ENCODE measurements at places on chromosomes 7 and 10. TPM values are rescaled to one million over a fixed set of nuclear protein-coding genes. Genes with fewer than 3 reads are reported as not detected.

The CYP3A4 gene
- 10.0 TPM for total RNA-seq

- no peak for DNase-seq
Measured at GRCh38 chr10:62559481-62560200, 185.5 kb downstream of the ZNF365 start.

- no peak for DNase-seq
Measured at GRCh38 chr7:114140561-114140960, 221.8 kb upstream of the PPP1R3A start.

- DNase-seq, result no peak
Measured at GRCh38 chr7:22277375-22277774, 79.6 kb downstream of the RAPGEF5 start.

DNA sequence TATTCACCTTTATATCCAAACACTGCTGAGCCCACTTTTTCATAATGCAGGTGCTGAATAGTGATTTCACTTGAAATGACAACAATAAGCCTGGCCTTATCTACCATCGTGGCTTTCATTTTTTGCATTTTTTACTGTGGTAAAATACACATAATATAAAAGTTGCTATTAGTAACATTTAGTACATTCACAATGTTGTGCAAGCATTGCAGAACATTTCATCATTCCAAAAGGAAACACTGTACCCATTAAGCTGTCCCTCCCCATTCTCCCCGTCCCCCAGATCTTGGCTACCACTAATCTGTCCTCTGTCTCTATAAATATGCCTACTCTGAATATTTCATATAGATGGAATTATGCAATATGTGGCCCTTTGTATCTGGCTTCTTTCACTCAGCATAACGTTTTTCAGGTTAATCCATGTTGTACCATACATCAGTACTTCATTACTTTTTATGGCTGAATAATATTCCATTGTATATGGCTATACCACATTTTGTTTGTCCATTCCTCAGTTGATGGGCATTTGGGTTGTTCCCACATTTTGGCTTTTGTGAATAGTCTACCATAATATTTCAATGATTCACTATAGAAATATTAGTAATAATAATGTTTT lies 68.5 kb upstream of the ARID5B start:
- no peak for DNase-seq

The MSMB gene
- total RNA-seq, result 5.6 TPM

DNA sequence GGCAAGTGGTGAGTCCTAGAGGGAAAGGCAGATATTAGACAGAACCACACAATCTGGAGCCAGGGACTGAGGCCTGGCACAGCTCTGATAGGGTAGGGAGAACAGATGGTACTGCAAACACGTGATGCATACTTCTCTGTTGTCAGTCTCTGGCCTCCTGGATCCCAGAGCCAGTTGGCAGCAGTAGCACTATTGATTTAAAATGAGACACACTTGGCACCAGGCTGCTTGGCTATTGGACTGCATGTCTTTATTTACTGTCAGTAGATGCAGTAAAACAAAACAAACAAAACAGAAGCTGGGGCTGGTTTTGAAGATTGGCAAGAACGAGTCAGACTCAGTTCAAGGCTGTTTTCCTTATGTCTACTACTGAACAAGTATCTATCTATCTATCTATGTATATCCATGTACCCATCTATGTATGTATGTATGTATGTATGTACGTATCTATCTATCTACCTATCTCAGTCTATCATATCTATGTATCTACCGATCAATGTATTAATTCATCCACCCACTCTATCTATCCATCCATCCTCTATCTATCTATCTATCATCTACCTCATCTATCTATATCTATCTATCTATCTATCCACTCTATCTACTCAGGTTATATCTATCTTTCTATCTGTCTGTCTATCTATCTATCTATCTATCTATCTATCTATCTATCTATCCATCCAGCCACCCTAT lies 23.4 kb upstream of the MGAM2 start:
- DNase-seq, result no peak

DNA sequence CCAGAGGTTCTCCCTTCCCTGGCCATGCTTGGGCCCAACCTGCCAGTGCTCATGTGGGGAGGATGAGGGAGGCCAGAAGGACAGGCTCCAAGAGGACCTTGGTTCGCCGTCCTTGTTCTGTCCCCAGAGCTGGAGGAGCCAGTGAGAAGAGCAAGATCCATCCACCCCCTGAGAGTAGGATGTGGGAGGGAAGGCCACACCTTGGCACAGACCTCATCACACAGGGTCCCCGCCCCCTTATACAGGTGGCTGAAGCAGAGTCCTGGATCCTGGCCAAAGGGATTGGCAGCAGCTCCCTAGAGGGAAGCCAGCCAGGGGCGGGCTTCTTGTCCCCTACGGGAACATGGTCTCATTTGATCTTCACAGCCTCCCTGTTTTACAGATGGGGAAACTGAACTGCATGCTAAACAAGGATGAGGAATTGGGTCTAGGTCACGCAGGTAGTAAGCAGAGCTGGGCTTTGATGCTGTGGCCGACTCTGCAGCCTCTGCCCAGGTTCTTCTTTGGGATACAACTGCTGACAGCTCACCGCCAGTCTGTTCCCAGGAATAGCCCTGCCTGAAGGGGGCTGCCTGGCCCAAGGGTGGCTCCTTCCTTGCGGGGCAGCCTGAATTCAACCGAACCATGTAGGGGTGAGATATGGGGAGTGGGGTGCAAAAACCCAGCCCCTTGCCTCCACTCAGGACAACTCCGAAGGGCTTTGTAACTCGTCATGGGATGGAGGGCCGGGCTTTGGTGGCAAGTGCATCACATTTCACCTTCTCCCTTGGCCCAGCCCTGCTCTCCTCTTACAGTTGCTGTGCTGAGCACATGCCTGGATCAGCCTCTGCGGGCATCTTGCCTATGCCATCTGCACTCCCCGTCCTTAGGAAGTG lies 62.2 kb upstream of the KDM7A start:
- DNase-seq, result no peak

- no peak for DNase-seq
Measured at GRCh38 chr10:69439350-69439739, 11.9 kb upstream of the TSPAN15 start.

GRCh38 chr7:28224675-28225074 lies 44.1 kb upstream of the JAZF1 start:
- DNase-seq, result no peak

GRCh38 chr10:12699258-12699700 lies 302.2 kb downstream of the CCDC3 start:
- DNase-seq, result no peak

- no peak for DNase-seq
Measured at GRCh38 chr7:129664029-129665012, 52.8 kb downstream of the NRF1 start.

The IDI2 gene
- total RNA-seq, result not detected

DNA sequence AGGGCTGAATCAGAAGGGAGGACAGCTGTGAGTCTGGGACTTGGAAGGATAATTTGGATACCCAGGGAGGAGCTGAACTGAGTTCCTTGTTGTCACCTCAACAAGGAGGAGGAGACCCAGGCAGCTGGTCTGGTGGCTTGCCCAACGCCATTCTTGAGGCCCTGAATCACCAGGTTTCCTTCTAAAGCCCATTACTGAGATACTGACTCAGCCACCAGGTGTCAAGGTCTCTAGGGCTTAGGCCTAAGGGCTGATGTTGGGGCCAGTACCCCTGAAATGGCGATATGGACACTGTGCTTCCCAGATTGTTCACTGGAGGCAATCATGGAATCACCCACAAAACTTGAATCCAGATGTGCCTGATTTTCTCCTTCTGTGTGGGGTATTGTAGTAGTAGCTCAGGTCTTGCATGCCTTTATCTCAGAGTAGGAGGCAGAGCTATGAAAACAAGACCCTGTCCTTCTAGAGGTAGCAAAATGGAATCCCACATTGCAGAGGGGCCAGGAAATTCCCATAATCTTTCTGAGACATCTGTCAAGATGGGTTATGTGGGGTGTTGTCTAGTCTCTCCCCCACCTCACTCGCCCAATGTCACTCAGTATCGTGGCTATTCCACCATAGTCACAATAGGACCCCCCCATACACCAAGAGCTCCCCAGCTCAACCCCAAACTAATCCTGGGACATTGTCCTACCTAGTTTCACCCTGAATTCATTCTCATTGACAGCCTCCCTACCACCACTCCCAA lies 1.8 kb upstream of the ATG9B start:
- DNase-seq, result no peak

GRCh38 chr7:82036146-82036886 lies 266.5 kb upstream of the HGF start:
- DNase-seq, result no peak

GRCh38 chr10:126060261-126060931 lies 164.0 kb downstream of the FANK1 start:
- DNase-seq, result peak; percentile 36

DNA sequence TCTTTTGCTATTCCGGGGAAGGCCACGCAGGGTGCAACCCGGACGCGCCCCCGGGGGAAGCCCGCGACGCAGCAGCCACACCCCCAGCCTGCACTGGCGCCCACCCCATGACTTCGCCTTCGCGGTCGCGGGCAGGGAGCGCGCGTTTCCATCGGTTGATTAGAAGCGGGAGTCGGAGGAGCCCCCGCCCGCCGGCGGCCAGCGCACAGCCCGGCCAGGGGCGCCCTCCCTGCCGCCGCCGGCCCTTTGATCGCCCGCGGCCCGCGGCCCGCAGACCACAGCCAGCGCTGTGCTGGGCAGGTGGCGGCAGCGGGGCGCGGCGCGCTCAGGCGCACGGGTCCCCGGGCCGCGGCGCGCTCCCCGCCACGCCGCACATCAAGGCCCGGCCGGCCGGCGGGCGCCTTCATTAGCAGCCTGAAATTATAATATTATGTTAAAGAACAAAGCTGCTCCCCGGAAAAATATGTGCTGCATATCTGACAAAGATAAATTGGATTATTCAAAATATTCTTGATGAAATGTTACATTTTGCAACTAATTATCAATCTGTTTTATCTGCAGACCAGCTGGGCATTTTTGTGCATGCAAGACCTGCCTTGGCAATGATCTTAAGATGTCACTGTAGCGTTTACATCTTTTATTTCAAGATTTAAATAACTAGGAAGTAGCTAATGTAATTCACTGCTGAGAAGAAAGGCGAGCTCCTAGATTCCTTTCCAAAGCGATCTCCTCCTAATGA lies 160.7 kb upstream of the MKI67 start:
- no peak for DNase-seq

- no peak for DNase-seq
Measured at GRCh38 chr7:72021716-72022115, 390.4 kb downstream of the CALN1 start.

The HOGA1 gene
- total RNA-seq, result 0.57 TPM

GRCh38 chr10:126504063-126504760 lies 115.9 kb upstream of the ADAM12 start:
- no peak for DNase-seq

The HMX2 gene
- total RNA-seq, result 0.19 TPM

- DNase-seq, result no peak
Measured at GRCh38 chr7:27168265-27168947, 3.1 kb upstream of the HOXA9 start.

DNA sequence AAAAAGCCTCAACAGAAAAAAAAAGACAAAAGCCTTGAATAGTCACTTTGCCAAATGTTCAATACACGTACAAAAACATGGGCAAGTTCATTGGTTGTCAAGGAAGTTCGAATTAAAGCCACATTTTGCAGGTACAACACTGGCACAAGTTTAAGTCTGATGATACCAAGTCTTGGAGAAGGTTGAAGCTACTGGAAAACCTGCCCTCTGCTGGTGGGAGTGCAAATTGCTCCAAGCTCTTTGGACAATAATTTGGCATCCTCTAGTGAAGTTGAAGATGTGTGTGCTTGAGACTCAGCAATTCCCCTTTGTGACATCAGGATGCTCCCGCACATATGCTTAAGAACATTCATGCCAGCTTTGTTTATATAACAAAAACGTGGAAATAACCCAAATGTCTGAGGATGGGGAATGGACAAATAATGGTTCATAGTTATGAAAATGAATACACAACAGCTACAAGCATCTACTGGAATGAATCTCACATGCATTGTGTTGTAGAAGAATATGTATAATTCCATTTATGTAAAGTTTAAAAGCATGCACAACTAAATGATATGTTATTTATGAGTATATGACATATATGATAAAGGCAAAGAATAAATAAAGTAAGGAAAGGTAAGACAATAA lies 120.0 kb upstream of the PLPP4 start:
- DNase-seq, result no peak

The BEND7 gene
- 16.4 TPM for total RNA-seq

- DNase-seq, result no peak
Measured at GRCh38 chr10:77358656-77359055, 279.0 kb downstream of the KCNMA1 start.
